ENCODE measurements at places on chromosomes 2 and 18. TPM values are rescaled to one million over a fixed set of nuclear protein-coding genes. Genes with fewer than 3 reads are reported as not detected.

DNA sequence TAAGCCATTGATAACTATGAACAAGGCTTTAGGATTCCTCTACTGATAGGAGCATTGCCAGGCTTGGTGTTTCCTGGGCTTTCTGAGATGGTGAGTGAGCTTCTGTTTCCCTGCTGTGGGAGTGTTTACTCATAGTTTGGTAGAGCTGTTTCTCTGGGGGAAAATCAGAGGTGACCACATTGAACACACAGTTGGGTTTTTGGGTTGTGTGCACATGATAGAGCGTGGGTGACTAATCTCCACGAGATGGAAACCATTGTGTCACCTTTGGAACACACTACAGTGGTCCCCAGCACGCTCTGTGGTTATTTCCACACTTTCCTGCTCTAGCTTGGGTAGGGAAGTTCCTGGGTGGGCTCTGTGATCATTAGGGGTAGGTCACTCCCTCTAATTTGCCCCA, 5.4 kb downstream of the IL1R1 start:
- peak; percentile 65 for DNase-seq

- no peak for DNase-seq
These were observed 45.8 kb downstream of the LAMA3 start for GRCh38 chr18:23735021-23735464.

Gene DARS1
- total RNA-seq: 98.0 TPM

DNA sequence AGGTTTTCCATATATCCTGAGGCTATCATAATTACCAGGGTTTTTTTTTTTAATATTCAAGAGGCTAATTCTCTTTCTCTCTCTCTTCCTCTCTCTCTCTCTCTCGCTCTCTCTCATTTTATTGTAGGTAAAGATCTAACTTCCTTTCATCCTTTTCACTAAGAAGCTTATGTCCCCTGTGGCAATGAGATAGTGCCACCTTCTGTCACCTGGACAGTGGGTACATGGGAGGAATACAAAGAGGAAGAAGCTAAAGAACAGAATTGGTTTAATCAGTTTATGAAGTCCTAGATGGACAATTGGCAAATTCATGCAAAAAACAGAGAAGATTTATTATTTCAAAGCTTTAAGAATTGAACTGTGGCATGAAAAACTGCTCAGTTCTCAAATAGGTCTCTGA, 1582.3 kb upstream of the TMEFF2 start:
- no peak for DNase-seq
